ENCODE measurements at places on chromosomes 12 and 14.
A peak's percentile ranks its signal among the peaks of the same experiment; 100 is the strongest.

DNA sequence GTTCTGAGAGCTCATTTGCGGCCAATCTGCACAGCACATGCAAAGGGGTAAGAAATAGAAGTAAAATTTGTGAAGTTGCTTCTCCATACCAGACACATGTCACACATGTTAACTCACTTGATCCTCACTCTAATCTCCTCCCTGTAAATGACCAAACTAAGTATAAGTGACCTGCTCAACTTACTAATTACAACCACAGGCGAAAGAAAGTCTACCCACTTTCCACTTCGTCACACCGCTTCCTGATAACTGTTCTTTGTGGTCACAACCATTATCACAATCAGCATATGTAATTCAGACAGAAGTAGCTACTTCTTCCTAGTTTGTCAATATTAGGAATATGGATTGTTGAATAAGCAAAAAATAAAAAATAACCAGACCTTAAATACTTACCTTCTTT lies 293.7 kb upstream of the CLEC14A start:
- no peak for DNase-seq

DNA sequence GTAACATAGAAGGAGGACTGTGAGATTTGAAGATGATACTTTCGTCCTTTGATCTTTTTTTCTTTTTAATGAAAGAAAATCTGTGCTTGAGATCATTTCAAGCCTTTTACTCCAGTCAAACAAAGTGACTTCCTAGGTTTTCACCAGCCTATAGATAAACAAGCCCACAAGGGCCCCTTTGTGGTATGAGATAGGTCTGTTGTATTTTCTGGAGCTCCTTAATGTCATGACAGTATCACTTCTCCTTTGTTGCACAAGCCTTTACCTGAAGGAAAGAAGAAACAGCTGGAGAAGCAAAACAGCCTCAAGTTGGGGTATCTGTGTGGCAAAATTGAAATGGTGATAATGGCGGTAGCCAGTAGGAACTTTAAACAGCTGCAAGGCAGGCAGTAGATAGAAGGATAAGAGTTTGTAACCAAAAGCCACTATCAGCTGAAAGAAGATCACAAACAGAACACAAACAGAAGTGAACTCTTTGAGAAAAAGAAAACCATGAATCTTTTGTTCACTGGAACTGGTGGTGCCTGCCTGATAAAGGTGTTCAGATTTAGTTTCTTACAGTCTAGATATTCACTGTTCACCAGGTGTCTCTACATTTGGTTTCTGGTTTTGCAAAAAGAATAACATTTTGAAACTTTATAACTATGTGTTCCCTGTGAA lies 96.8 kb downstream of the LGR5 start:
- no peak for DNase-seq

- peak; percentile 52 for DNase-seq
These were observed 29.3 kb upstream of the PNMA1 start for GRCh38 chr14:73743431-73743931.

GRCh38 chr12:105099356-105099755 lies 8.2 kb upstream of the WASHC4 start:
- DNase-seq, result no peak
